Femur (tissue), 1 donor: ENCODE measurements at places on chromosomes 5 and 9.

- DNase-seq: no peak
Observed at GRCh38 chr5:122999947-123000563, 36.5 kb downstream of the PPIC start.

- DNase-seq: no peak
Observed at GRCh38 chr5:50744776-50745175, 78.3 kb downstream of the PARP8 start.

GRCh38 chr5:111585291-111585690, 73.0 kb upstream of the STARD4 start:
- no peak for DNase-seq

- DNase-seq: peak; percentile 49
Observed at GRCh38 chr5:139091439-139092156, 106.6 kb downstream of the SIL1 start.

- DNase-seq: no peak
Observed at GRCh38 chr9:3912817-3913216, 387.0 kb upstream of the RFX3 start.

DNA sequence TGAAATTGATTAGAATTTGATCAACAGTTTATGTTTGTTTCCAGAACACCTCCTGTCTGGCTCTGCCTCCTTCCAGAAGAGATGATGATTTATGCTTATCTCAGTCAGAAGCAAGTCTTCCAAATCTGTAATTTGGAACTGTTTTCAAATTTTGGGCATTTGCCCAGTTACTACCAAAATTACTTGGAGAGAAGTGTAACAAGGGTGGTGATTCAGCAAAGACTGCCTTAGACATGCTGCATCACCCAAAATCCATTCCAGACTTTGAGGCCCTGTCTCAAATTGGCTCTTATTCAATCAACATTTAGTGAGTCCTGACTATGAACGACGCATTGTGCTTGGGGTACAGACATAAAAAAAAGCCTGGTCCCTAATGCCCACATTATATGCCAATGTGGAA, 89.4 kb downstream of the SH3TC2 start:
- DNase-seq: no peak

- DNase-seq: no peak
Observed at GRCh38 chr9:113238859-113239232, 17.5 kb downstream of the SLC31A1 start.

GRCh38 chr9:107952773-107953172, 463.2 kb upstream of the KLF4 start:
- DNase-seq: no peak

DNA sequence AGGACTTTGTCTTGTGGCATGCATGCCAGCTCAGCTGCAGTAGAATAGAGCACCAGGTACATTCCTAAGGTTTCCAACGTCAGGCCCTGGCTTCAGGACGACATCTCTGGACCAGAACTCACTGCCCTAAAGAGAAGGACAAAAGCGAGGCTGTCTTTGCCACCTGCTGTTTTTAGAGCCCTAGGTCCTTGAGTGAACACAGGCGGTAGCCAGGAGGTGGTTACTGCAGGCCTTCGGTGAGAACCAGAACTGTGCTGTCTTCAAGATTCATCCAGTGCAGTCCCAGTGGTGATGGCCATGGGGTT, 288.9 kb upstream of the CDH18 start:
- no peak for DNase-seq

DNA sequence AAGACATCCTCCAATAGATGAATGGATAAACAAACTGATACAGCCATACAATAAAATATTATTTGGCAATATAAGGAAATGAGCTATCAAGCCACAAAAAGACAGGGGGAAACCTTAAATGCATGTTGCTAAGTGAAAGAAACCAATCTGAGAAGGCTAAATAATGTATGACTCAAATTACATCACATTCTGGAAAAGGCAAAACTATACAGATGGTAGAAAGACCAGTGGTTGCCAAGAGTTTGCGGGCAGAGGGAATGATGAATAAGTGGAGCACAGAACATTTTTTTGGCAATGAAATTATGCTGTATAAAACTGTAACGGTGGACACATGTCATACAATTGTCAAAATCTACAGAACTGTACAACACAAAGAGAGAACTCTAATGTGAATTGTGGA, 63.3 kb downstream of the CSF2 start:
- no peak for DNase-seq

DNA sequence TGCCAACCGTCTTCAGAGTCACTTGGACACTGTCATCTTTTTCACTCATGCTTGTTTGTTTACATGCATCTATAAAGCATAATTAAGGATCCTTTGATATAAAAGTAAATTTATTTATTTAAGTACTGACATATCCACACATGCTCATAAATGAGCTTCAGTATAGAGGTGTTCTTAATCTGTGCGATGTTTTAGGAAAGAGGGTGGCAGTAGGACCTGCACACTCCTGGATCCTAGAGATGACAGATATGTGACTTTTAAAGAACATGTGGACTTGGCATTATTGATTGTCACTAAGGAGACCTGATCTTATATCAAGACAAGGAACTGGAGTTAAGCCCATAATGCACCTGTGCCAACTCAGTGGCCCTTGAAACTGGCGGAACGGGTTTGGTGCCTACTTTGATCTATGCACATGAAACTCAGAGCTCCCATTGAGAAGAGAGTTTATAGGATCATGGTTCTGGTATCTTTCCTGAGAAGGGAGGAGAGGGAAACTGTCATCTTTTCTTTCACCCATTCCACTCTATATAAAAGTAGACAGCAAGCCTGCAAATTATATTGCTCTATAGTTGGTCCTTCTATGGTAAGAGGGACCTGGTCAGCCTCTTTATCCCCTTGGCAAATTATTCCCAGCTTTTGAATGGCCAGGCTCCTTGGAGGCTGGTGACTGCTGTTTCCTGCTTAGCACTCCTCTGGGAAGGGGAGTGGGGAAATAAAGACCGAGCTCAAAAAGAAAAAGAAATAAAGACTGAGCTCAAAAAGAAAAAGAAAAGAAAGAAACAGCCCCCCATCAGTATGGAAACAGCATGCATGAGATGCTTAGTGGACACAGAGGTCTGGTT, 57.8 kb upstream of the LIFR start:
- DNase-seq: no peak

DNA sequence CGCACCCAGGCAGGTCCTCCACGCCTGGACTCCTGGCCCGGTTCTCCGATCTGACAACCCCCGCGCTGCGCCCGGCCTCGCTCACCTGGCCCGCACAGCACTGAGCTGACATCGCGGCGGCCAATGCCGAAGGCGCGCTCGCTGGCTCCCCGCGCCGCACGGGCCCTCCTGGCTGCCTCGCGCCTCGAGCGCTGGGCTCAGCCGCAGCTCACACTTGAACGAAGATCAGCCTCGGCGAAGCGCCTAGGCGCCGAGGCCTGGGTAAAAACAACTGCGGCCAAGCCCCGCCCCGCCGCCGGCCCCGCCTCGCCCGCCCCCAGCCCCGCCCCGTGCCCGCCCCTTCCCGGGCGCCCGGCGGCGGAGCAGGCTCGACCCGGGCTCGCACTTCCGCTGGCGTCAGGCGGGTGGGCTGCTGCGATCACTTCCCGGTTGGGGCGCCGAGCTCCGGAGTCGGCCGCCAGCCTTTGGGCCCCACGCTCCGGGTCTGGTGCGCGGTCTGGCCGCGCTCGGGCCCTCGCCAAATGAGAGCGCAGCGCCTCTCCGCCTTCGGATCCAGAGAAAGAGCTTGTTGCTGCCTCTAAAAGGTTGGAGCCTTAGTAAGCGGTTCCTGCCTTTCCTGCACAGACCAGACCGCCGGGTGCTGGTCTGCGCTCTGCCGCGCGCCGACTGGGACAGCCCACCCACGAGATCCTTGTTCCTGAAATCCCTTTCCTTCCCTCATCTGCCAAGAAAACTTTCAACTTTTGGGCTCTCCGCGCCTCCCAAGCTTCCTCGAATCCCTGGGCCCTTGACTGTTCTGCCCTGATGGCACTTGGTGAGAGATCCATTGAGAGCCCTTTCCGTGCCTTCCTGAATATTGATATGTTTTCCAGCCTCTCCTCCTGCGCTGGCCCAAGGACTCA, at the start of gene SERINC5:
Gene SERINC5, minus strand, starts transcription at position 238 of the 902 bp plus-strand sequence. Its CDS starts 126 bp downstream, at position 112.
- DNase-seq: peak; percentile 93

DNA sequence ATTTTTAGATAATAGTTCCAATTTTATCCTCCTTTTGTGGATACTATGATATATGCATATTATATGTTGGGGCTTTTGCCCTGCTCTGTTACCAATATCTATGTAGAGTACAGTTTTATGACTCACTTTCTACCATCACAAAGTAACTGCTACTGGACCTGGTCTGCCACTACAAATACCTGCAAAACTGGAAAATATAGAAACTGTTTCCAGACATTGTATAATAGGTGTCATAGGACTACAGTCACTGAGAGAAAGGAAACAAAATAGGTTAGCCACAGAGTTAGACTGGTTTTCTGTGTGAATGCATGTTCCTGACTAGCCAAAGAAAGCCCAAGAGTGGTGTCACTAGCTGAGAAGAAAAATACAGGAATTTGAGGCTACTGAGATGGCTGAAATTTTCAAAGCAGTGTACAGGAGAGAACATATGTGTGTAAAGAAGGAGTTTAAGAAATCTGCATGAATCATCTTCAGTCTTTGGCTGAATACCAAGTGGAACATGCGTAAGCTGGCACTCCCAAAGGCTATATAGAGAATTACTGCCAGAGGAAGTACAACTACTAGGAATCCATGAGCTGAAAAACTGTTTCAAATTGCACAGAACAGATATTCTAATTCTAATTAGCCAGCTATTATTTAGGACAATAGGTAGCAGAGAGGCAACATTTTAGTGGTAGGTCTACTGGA, 29.0 kb upstream of the FAM174A start:
- DNase-seq: no peak

DNA sequence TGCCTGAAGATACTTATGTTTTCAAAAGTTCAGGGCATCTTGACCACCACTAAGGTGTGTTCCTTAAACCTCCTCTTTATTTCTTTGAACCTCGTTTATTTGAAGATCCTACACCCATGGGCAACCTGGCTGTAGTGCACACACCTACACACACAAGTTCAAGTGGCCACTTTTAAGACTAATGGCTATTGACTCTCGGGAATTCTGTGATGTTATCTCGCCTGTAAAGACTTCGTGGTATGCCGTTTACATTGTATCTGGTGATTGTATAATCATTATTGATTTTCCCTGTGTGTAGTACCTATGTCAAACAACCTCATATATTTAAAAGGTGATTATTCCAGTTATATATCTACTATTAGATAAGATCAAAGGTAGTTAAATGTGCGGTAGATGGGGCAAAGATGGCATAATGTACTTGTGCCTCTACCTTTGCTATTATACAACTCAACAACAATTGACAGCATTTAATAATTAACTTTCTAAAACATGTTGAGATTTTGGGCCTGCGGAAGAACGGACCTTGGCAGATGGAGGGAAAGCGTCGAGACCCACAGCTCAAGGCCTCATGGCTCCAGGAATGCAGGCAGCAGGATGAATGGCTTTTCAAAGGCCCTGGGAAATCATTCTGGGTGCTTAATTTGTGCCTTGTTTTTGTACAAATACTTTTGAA, 51.4 kb upstream of the IRX2 start:
- DNase-seq: no peak

GRCh38 chr9:130128733-130129431, 43.3 kb upstream of the NCS1 start:
- peak; percentile 75 for DNase-seq

DNA sequence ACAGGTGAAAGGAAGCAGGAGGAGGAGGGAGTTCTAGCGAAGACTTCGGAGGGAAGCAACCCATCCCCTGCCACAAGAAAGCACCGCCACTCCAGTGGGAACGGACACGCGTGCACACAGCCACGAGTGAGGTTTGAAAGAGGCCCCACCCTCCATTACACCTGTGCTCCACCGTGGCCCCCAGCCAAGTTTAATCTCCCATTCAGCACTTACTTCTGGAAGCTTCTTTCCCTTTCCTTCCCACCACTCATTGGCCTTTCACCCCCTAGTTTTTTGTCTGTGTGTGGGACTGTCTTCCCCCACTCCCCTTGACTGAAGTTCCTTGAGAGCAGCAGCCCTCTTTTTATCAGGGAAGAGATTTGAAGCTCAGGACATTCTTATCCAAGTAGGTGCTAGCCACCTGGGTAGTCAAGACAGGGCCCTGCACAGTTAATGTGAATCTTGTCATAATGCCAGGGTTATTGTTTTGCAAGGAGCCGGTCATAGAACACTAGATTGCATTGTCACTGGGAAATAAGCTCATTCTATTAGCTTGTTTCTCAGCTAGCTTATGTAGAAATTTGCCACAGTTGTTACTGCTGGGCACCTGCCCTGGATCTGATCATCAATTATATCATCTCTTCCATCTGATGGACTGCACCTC, 256.0 kb downstream of the DOCK8 start:
- peak; percentile 37 for DNase-seq

DNA sequence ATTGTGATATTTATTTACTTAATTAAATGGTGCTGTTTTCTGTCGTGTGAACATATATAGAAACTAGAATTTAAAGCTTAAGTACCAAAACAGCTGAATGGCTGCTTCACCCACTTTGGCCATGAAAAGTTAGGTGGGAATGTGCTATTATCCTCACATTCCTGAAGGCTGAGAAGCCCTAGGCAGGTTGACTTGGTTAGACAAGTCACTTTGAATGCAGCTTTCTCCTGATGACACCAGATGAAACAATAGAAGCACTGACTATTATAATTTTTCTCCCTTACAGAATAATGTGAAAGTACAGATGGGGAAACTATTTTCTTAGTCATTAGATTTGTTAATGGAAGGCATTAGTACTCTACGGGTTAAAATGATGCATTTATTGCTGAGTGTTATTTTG, 65.1 kb upstream of the C5orf46 start:
- DNase-seq: no peak

DNA sequence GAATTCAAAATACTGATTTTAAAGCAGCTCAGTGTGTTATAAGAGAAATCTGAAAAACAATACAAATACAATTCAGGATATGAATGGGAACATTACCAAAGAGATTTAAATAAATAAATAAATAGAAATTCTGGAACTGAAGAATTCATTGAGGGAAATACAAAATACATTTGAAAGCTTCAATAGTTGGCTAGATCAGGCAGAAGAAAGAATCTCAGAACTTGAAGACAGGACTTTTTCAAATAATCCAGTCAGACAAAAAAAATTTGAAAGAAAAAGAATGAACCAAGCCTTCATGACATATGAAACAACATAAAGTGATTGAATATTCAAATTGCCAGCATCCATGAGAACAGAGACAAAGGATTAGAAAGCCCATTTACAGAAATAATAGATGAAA, 59.6 kb upstream of the TLX3 start:
- DNase-seq: no peak

DNA sequence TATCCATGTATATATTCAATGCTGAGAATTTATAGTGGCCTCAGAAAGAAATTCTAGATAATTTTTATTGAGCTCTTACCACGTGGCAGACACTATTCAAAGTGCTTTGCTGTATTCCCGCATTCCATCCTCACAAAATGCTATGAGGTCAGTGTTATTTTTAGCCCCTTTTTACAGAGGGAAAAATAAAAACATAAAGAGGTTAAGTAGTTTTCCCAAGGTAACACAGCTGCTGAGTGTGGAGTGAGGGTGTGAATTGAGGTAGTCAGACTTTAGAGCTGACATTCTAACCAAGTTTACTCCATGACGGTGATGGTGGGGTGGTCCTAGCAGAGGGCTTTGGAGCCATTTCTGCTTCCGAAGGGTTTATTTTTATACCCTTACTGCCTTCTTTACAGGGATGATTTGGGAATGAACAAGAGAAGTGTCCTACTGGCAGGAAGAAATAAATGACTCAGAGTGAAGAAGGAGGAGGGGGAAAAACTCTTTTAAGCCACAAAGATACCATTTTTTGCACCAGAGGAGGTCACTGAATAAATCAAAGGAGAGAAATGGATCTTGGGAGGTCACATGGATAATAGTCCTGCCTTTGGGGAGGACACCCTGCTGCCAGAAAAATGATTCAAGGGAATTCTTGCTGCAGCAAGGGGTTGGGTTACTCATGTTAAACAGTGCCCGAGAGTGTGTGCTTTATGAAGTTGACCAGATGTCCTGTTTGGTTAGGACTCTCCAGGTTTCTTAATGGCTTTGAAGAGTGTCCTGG, 76.1 kb downstream of the HMHB1 start:
- no peak for DNase-seq
